Fibroblast of skin of left quadriceps (primary cell): ENCODE measurements at places on chromosomes 2 and 18.

GRCh38 chr2:37566517-37566981 is 104.9 kb downstream of the CDC42EP3 start:
- peak; percentile 45 for DNase-seq

DNA sequence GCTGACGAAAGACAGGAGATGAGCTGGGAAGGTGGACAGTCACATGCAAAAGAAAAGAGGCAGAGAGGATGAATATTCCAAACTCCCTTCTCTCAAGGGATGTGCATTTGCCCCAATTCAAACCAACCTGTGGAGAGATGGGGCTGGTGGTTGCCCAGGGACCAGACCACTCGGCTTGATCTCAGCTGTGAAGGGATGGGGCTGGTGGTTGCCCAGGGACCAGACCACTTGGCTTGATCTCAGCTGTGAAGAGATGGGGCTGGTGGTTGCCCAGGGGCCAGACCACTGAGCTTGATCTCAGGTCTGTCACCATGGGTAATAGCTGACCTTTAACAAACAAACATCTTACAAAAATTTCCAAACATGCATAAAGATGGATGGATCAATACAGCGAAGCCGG is 42.5 kb upstream of the SALL3 start:
- no peak for DNase-seq

- no peak for DNase-seq
Measured at GRCh38 chr2:106997204-106997603, 111.2 kb upstream of the ST6GAL2 start.

GRCh38 chr18:59660786-59661743 is 36.2 kb downstream of the CCBE1 start:
- DNase-seq, result peak; percentile 75

DNA sequence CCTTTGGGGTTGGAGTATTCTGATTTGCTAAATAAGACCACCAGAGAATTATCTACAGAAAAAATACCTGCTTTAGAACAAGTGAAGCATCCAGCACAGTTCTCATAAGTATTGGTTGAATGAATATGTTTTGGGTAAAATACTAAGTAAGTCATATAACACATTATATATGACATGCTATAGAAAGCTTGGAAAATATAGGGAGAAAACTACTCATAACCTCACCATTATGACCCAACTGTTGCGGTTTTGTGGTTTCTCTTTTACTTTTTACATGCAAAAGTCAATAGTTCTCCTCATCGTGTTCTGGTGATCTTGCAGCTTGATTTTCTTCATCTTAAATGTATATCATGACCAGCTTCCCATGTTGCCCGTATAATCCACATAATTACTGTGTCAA is 66.2 kb downstream of the DIPK1C start:
- DNase-seq, result no peak

DNA sequence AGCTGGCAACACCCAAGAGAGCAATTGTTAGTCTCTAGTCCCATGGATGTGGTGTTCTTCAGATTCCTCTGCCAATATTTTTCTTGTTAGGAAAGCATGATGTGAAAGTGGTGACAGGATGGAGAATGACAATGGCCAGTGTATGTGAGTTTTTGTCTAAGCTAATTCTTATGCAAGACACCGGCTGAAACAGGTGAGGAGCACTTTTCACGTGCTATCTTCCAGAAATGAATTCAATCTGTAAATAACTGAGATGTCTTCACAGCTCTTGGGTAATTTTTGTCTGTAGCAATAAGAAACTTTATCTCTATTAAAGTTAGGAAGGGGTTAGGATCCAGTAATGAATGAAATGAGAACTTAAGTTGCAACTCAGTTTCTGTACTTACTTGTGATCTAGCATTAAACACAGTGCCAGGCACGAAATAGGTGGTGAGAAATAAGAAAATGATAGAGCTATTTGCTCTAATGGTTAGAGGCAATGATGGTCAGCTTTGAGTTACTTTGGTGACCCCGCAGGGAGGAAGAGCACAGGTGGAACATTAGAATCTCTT is 676 bp upstream of the AGPS start:
- no peak for DNase-seq

GRCh38 chr2:43107679-43108078 is 118.7 kb downstream of the ZFP36L2 start:
- DNase-seq, result no peak

DNA sequence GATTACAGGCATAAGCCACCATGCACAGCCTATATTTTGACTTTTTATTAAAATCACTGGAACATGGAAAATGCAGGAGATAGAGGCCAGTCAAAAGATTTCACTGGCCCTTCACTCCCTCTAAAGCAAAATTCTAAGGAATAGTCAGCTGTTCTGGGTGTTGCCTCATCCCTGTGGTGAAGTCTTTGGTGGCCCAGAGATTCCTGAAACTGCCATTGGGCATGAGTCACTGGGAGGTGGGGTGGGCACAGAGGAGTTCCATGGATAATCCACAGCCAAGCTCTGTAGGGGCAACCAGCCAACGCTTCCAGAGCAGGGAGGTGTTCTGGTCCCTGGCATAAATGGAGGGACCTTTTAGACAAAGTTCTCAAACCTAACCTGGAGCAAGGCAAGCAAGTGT is 89.7 kb upstream of the TTC39C start:
- DNase-seq, result peak; percentile 20

DNA sequence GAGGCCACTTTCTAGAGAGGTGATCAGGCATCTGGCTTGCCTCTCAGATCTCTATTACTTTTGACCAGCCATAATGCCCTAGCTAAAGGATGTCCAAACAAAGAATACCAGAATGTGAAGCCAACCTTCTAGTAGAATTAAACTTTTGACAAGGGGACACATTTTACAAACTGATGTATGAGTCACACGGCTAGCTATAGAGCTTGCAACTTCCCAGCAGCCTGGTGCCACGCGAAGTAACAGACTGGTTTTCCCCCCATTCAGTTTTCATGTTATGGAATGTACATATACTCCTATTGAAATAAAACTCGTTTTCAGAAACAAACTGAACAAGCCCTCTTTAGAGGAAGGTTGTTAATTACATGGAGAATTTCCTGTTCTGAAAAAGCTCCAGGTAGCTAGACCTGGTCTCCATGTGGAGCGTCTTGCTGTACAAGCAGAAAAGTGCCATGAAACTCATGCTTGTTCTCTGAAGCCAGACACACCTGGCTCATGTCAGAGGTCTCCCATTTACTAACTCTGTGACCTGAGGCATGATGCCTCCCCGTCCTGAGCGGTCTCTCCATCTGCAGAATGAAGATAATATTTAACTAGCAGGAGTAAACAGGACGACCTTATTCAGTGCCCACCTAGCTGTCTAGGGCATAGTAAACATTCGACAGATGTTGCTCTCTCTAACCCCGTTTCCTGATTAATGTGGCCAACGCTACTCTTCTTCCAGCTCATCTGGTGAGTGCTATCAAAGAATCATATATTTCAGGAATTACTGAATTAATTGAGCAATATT is 81.5 kb upstream of the MAP3K20 start:
- DNase-seq, result no peak

DNA sequence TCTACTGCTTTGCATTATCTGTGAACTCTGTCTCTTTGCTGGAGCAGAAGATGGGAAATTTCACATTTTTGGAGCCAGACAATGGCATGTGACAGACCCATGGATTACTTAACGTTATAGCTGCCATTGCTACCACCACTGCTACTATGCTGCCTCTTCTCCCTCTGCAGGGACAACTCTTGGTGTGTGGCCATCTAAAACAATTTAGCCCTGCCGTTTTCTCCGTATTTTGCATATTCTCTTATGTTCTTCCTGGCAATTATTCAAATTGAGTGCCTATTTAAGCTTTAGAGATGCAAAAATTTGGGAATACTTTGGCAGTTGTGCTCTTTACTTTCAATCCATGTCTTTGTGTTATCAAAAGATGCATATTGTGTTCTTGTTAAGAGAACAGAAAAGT is 386.8 kb downstream of the XIRP2 start:
- no peak for DNase-seq
